ENCODE measurements at places on chromosomes 3 and 15. TPM values are rescaled to one million over a fixed set of nuclear protein-coding genes. Genes with fewer than 3 reads are reported as not detected.

NME9 gene
- 0.62 TPM for total RNA-seq

KBTBD13 gene
- total RNA-seq, result not detected

IL5RA gene
- total RNA-seq, result not detected

CELSR3 gene
- 8.6 TPM for total RNA-seq

RAB7A gene
- 319 TPM for total RNA-seq

MON1A gene
- total RNA-seq, result 12.4 TPM

TLR9 gene
- total RNA-seq, result 0.25 TPM

CLDN16 gene
- 0.50 TPM for total RNA-seq

ACVR2B gene
- total RNA-seq, result 14.7 TPM

REC114 gene
- total RNA-seq, result not detected

TAMM41 gene
- total RNA-seq, result 13.9 TPM

ANKUB1 gene
- not detected for total RNA-seq

GOLGA6B gene
- total RNA-seq, result 0.36 TPM

- peaks cover 27% of the 10 kb centered on the region for H3K36me3 ChIP-seq
- DNase-seq, result no peak
- H3K27ac ChIP-seq, result no peak overlapping the region
- H3K4me3 ChIP-seq, result no peak overlapping the region
- no peaks in the 10 kb centered on the region for H3K27me3 ChIP-seq
- no peaks in the 10 kb centered on the region for H3K4me1 ChIP-seq
Measured at GRCh38 chr3:146100180-146100579, 60.8 kb downstream of the PLOD2 start.

- H3K27ac ChIP-seq, result peak overlapping the region; percentile 50
- peaks cover 73% of the 10 kb centered on the region for H3K4me1 ChIP-seq
- H3K36me3 ChIP-seq, result peaks cover 3% of the 10 kb centered on the region
- no peak overlapping the region for H3K4me3 ChIP-seq
- peak; percentile 44 for DNase-seq
Measured at GRCh38 chr3:124881976-124882697, 5.0 kb downstream of the ITGB5 start.

DNA sequence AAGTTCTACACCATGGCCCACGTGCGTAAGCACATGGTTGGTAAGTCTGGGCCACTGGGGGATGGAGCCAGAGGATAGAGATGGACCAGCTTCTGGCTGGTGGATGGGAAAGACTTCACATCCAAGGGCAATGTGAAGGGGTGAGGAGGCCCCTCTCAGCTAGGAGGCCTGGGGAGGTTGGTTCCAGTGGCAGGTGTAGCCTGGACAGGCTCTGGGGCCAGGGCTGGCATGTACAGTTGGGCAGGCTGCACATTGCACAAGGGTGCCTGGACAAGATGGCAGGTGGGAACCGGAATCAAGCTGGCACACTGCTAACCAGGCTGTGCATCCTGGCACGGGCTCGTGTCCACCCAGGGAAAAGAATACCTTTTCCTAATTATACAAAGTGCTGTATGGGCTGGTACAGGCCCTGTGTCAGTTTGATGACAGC is 8.1 kb downstream of the ZBTB47 start:
- peaks cover 4% of the 10 kb centered on the region for H3K4me1 ChIP-seq
- no peaks in the 10 kb centered on the region for H3K27me3 ChIP-seq
- H3K4me3 ChIP-seq, result no peak overlapping the region
- no peaks in the 10 kb centered on the region for H3K36me3 ChIP-seq

GRCh38 chr3:63910001-63910400 is 2.2 kb downstream of the SCAANT1 start:
- H3K36me3 ChIP-seq, result peaks cover under 1% of the 10 kb centered on the region
- no peaks in the 10 kb centered on the region for H3K27me3 ChIP-seq
- H3K27ac ChIP-seq, result no peak overlapping the region
- no peak overlapping the region for H3K4me3 ChIP-seq

- H3K36me3 ChIP-seq, result peaks cover 5% of the 10 kb centered on the region
- H3K27me3 ChIP-seq, result no peaks in the 10 kb centered on the region
- H3K4me3 ChIP-seq, result no peak overlapping the region
Measured at GRCh38 chr3:158712443-158712842, 19.8 kb downstream of the RARRES1 start.

GRCh38 chr15:31091481-31091880 is 10.0 kb downstream of the TRPM1 start:
- no peaks in the 10 kb centered on the region for H3K36me3 ChIP-seq
- H3K27ac ChIP-seq, result no peak overlapping the region
- H3K27me3 ChIP-seq, result no peaks in the 10 kb centered on the region
- peak; percentile 78 for DNase-seq
- peaks cover 16% of the 10 kb centered on the region for H3K4me1 ChIP-seq

GRCh38 chr3:65936908-65937638 is 101.6 kb downstream of the MAGI1 start:
- H3K4me3 ChIP-seq, result no peak overlapping the region
- DNase-seq, result no peak
- H3K27me3 ChIP-seq, result no peaks in the 10 kb centered on the region
- H3K36me3 ChIP-seq, result no peaks in the 10 kb centered on the region
- H3K4me1 ChIP-seq, result no peaks in the 10 kb centered on the region
- H3K27ac ChIP-seq, result no peak overlapping the region

- no peak overlapping the region for H3K27ac ChIP-seq
- DNase-seq, result no peak
- H3K36me3 ChIP-seq, result no peaks in the 10 kb centered on the region
- H3K4me1 ChIP-seq, result peaks cover 3% of the 10 kb centered on the region
Measured at GRCh38 chr3:34256021-34256420, 457.6 kb downstream of the PDCD6IP start.

DNA sequence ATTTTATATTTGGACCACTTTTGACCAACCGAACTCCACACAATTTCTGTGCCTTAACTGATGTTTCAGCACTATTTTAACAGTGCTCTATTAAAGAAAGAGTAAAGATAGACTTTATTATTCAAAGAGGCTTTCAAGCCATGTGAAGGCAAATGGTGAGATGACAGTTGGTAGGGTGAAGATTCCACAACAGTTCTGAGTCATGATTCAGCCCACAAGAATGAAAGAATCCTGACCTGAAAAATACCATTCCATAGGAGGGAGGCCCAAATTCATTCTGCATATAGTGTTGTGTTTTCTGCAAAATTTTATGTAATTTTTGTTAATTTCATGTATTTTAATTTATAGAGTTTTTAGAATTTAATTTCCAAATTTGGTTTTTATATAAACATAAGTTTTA is 135.6 kb upstream of the STAC start:
- no peaks in the 10 kb centered on the region for H3K27me3 ChIP-seq
- H3K4me3 ChIP-seq, result no peak overlapping the region
- H3K36me3 ChIP-seq, result no peaks in the 10 kb centered on the region
- H3K27ac ChIP-seq, result no peak overlapping the region
- peaks cover 3% of the 10 kb centered on the region for H3K4me1 ChIP-seq

GRCh38 chr15:28459279-28459678 is 73.5 kb downstream of the GOLGA8G start:
- H3K4me3 ChIP-seq, result no peak overlapping the region
- no peak overlapping the region for H3K27ac ChIP-seq
- H3K36me3 ChIP-seq, result no peaks in the 10 kb centered on the region
- H3K27me3 ChIP-seq, result no peaks in the 10 kb centered on the region
- no peaks in the 10 kb centered on the region for H3K4me1 ChIP-seq

DNA sequence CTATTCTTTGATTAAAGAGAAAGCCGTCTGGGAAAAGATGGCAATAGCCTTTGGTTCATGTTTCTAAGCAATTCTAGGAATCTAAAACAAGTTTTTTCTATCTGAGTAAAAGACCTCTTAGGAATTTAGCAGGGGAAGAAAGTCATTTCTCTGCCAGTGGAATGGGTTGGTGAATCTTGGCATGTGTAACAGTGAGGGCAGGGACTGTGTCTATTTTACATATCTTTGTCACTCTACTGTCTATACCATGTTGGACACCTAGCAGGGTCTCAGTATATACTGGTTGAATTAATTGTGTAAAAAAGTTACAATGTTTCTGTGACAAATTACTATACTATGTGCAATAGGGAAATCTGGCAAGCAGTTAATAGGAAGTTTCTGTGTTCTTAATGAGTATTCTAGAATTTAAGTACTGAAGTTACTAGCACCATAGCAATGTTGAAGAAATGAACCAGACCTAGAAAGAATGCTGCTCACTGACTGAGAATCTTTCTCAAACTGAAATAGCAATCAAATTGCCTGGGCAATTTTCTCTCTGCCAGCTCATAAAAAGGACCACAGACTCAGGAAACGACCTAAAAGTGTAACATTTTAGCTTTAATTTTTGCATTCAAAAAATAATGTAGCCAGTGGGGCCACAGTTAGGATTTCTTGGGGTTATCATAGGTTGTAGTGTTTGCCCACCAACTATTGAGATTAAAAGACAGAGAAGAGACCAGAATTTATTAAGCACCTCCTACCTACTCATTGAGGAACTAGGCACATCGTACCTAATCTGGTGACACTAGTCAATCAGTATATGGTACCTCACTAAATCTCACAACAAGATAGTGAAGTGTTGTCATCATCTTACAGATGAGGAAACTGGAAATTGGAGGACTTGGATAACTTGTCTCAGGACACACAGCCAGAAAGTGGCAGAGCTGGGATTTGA is 56.2 kb upstream of the LEKR1 start:
- no peak overlapping the region for H3K4me3 ChIP-seq
- DNase-seq, result peak; percentile 47
- H3K36me3 ChIP-seq, result no peaks in the 10 kb centered on the region
- no peaks in the 10 kb centered on the region for H3K27me3 ChIP-seq

DNA sequence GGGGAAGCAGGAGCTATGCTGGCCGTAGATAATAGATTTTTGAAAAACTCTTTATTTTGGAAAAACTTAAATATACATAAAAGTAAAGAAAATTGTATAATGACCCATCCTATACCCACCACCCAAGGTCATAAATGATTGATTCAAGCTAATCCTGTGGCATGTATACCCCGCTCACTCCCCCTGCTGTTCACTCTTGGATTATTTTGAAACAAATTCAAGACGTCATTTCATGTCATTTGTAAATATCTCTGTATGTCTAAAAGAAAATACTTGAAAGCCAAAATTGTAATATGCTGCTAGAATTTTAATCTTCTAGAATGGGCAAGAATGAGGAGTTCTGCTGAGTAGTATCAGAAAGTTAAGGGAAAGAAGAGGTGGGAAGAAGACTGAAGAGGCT is 241.7 kb downstream of the FEZF2 start:
- no peak overlapping the region for H3K27ac ChIP-seq
- no peaks in the 10 kb centered on the region for H3K36me3 ChIP-seq
- H3K4me3 ChIP-seq, result no peak overlapping the region
- no peaks in the 10 kb centered on the region for H3K4me1 ChIP-seq
- H3K27me3 ChIP-seq, result no peaks in the 10 kb centered on the region
- DNase-seq, result no peak

- H3K27me3 ChIP-seq, result no peaks in the 10 kb centered on the region
- peak; percentile 88 for DNase-seq
- H3K27ac ChIP-seq, result peak overlapping the region; percentile 73
- H3K36me3 ChIP-seq, result no peaks in the 10 kb centered on the region
- no peak overlapping the region for H3K4me3 ChIP-seq
- peaks cover 40% of the 10 kb centered on the region for H3K4me1 ChIP-seq
Measured at GRCh38 chr3:10352146-10352911, 31.4 kb upstream of the SEC13 start.

- H3K27ac ChIP-seq, result no peak overlapping the region
- H3K36me3 ChIP-seq, result no peaks in the 10 kb centered on the region
- H3K4me3 ChIP-seq, result no peak overlapping the region
- DNase-seq, result no peak
Measured at GRCh38 chr3:112555535-112556170, 6.1 kb downstream of the ATG3 start.

DNA sequence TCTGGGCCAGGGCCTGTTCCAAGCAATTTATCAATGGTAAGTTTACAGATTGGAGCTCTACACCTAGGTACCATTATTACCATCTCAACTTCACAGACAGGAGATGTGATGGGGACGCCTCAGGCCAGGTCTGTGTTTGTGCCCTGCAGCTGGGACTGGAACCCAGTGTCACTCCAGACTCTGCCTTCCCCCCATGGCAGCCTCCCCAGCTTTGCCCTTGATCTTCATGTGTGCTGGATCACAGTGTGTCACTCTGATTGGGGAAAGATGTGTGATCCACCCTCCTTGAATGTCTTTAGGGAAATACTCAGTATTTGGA is 59.6 kb downstream of the MGLL start:
- no peak overlapping the region for H3K4me3 ChIP-seq
- H3K4me1 ChIP-seq, result peaks cover 33% of the 10 kb centered on the region
- no peak for DNase-seq
- H3K27ac ChIP-seq, result no peak overlapping the region
- no peaks in the 10 kb centered on the region for H3K36me3 ChIP-seq

DNA sequence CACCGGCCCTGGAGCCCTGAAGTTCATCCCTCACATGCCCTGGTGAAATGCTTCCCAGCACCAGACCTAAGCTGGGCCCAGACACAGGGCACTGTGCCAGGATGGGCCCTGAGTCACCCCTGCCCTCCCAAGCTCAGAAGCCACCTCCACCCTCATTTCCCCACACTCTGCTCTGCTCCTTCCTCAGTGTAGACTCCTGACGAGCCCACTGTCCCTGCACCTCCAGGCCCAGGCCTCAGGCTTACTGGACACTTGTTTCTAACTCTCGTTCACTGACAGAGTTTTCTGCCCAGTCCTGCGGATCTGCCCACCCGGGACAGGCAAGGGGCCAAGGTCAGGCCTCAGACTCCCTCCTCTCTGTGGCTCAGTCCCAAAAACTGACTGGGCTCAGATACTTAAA is 112.6 kb upstream of the RNF7 start:
- no peaks in the 10 kb centered on the region for H3K27me3 ChIP-seq
- H3K4me3 ChIP-seq, result no peak overlapping the region
- H3K36me3 ChIP-seq, result no peaks in the 10 kb centered on the region
- H3K4me1 ChIP-seq, result no peaks in the 10 kb centered on the region
- no peak for DNase-seq

DNA sequence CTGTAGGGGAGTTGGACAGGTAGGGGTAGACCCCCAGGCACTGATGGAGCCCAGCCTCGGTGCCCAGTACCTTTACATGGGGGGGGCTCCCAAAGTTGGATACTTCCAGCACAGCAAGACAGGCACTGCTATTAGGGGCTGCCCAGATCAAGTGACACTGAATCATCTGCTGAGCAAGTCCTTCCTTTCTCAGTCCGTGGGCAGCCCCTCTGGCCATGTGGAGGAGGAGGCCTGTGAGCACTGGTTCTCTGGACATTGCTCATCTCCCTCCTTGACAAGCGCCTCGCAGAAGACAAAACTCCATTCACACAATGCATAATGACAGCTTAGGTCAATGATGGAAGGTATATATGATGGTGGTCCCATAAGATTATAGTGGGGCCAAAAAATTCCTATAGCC is 35.7 kb downstream of the EEFSEC start:
- no peak overlapping the region for H3K4me3 ChIP-seq
- H3K4me1 ChIP-seq, result no peaks in the 10 kb centered on the region
- H3K36me3 ChIP-seq, result no peaks in the 10 kb centered on the region
- H3K27me3 ChIP-seq, result no peaks in the 10 kb centered on the region
- H3K27ac ChIP-seq, result no peak overlapping the region

- no peaks in the 10 kb centered on the region for H3K36me3 ChIP-seq
- H3K27ac ChIP-seq, result no peak overlapping the region
- no peak overlapping the region for H3K4me3 ChIP-seq
- H3K4me1 ChIP-seq, result no peaks in the 10 kb centered on the region
- no peak for DNase-seq
- no peaks in the 10 kb centered on the region for H3K27me3 ChIP-seq
Measured at GRCh38 chr3:164486150-164486549, 592.1 kb downstream of the SI start.

- H3K27me3 ChIP-seq, result no peaks in the 10 kb centered on the region
- H3K4me3 ChIP-seq, result no peak overlapping the region
- H3K4me1 ChIP-seq, result peaks cover 5% of the 10 kb centered on the region
- no peak for DNase-seq
- H3K27ac ChIP-seq, result peak overlapping the region; percentile 26
Measured at GRCh38 chr3:87997298-87997697, 61.5 kb downstream of the CGGBP1 start.
